ENCODE measurements at places on chromosomes 2 and 18.

- no peak for DNase-seq
Observed at GRCh38 chr2:108594982-108595464, 60.8 kb downstream of the LIMS1 start.

- no peak for DNase-seq
Observed at GRCh38 chr2:54429811-54430551, 26.1 kb upstream of the SPTBN1 start.

GRCh38 chr2:215138479-215138878 is at the start of gene ABCA12:
ABCA12 (minus strand) TSS chr2:215138626; CDS start chr2:215138208, 418 bp downstream.
- peak; percentile 25 for DNase-seq

- no peak for DNase-seq
Observed at GRCh38 chr2:41079011-41079410, 627.1 kb upstream of the SLC8A1 start.

- DNase-seq: no peak
Observed at GRCh38 chr2:15830937-15831549, 109.3 kb upstream of the MYCN start.

GRCh38 chr2:209383212-209383611 is 40.6 kb upstream of the MAP2 start:
- DNase-seq: no peak

DNA sequence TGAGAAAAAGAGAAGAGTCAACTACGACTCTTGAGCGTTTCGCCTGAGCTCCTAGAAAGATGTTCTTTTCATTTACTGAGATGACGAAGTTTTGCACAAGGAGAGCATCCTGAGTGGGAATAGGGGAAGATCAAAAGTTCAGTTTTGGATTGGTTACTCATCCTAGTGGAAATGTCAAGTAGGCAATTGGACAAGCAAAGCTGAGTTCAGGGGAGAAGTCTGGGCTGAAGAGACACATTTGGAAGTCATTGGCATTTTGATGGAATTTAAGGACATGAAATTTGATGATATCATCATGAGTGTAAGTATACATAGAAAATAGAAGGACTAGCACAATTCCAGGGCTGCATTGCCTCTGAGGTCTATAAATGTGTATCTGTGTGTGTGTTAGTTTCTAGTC is 416.6 kb downstream of the RAD51AP2 start:
- no peak for DNase-seq

DNA sequence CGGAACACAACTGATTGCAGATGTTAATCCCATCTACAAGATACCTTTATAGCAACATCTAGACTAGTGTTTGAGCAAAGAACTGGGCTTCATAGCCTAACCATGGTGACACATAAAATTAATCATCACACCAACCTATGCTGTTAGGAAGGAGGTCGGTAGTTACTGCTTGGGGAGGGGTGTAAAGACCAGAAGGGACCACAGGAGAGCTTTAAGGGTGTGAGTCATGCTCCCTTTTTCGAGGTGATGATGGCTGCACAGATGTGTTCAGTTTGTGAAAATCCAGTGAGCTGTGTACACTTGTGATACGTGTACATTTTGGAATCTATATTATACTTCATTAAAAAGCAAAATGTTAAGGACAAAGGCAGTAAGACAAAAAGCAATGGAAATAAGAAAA is 4.6 kb upstream of the SEH1L start:
- no peak for DNase-seq

GRCh38 chr2:48428449-48428848 is 101.5 kb upstream of the STON1 start:
- DNase-seq: no peak

DNA sequence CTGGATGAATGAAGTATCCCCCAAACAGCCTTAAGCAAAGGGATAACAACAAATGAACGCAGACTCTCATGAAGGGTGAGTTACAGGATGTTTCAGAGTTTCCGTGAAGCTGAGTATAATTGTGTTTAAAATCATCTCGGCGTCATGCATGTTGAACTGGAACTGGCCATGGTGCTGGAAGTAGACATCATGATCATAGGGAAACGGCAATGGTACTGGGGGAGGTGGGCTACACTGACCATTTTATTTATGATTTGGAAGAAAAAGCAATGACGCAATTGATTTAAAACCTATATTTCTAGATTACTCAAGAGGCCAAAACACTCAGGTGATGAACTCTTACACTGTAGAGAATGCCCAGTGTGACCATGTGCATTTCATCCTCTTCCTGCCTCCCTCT is 387.9 kb upstream of the MYT1L start:
- no peak for DNase-seq

DNA sequence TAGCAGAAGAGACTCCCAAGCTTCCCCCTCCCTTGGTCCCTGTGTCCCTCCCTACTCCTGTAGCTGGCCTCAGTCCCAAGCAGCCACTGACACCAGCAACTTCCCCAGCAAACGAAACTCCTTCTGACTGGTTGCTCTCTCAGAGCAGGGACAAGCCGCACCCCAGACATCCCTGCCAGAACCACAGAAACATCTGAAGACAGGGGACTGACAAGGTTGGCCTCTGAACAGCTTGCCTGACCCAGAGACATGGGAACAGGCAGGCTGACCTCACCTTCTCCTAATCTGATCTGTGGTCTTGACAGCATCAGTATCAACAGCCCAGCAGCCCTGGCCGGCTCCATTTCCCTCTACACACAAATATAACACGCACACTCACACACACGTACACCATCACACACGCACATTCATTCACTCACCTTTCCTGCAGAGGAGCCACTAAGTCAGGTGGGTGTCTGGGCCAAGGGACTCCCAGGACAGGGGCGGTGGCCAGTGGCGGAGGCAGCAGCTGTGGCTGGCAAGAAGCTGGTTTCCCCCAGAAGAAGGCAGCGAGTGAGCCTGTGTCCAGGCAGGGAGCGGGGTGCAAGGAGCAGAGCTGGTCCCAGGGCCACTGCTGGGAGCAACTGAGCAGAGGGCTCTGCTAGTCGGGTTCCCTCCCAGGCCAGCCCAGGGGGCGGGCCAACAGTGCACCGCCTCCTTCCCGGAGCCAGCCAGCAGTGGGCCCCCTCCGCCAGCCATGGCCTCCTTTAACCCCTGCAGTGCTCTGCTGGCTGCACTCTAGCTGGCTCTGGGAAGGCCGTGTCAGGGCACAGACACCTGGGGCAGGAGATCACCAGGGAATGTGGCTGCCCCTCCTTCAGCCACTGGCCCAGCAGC is 59.1 kb downstream of the TNS1 start:
- peak; percentile 44 for DNase-seq

DNA sequence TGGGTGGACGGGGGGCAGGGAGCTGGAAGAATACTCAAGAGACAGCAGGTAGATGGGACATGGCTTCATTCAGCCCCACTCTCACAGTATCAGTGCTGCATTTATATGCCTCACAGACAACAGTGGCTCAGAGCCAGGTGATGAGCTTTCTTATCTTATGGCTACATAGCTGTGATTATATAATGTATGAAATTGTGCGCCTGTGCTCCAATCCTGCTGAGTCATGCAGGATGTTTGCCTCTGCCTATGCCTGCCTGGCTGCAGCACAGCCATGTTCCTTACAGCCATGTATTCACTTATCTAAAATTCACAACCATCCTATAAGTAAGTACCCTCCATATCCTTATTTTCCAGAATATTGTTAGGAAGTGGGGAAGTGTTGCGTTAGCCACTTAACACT is 37.7 kb upstream of the RNF103 start:
- DNase-seq: no peak

GRCh38 chr2:70673041-70673647 is 94.9 kb downstream of the ADD2 start:
- peak; percentile 93 for DNase-seq

- DNase-seq: no peak
Observed at GRCh38 chr2:99808361-99809200, 318.8 kb upstream of the REV1 start.

DNA sequence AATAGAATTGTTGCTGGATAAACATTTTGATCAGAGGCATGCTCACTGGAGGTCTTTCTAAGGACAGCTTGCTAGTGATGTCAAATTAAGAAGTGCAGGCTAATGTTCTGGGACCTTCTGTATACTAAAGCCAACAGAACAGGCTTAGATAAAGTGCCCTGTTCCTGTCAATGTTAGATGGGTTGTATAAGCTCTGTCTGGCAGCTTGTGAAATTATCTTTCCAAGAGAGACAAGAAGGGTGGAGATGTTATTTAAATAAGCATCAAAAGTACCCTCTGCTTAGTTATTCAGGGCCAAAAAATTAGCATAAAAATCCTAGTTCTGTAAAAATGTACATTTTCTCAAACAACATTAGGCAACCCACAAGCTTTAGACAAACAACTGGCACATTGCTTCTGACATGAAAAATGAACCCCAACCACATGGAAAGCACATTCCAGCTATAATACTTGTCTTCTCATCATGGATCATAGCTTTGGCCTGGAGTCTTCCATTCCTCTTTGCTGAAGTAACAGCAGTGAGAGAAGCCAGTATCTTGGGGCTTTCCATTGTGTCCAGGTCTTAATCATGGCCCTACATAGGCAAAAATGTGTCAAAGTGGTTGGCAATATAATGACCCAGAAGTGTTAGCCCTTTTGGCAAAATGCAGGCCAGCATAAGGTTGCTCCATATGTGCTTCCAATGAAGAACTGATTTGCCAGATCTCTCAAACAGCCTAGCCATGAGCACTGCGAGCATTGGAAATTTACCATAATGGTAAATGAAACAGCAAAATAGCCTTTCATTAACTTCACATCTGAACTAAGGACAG is 478.1 kb upstream of the ZNF804A start:
- no peak for DNase-seq

DNA sequence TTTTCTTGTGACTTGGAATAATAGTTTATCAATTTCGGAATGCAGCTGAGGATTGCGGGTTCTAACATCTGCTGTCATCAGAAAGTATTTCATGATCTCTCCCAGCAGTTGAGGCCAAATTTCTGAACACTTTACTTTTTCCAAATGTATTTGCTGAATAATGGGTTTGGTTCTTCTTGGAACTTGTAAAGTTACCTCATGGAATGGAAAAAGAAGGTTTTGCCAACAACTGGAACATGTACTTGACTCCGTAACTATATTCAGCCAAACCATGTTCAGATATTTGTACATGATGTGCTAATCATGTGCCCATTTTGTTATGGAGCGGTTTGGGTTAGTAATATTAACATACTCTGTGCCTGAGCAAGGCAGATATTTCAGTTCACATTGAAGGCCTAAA is 119.6 kb downstream of the LCLAT1 start:
- no peak for DNase-seq

DNA sequence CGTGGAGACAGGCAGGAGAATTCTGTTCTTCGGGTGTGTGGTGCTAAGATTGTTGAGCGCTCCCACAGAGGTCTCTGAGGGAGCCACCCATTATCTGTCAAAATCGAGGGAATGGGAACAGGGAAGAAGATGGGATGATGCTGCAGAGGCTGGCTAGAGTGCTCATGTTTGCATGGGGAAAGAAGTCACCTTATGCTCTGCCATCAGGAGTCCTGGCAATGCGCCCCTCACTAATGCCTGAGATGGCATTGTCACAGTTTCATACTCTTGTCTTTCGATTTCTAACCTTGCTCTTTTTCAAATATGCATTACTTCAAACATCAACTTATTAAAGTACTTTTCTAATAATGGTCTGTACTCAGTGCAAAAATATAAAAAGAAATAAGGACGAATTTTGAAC is 463.3 kb upstream of the CELF4 start:
- no peak for DNase-seq

DNA sequence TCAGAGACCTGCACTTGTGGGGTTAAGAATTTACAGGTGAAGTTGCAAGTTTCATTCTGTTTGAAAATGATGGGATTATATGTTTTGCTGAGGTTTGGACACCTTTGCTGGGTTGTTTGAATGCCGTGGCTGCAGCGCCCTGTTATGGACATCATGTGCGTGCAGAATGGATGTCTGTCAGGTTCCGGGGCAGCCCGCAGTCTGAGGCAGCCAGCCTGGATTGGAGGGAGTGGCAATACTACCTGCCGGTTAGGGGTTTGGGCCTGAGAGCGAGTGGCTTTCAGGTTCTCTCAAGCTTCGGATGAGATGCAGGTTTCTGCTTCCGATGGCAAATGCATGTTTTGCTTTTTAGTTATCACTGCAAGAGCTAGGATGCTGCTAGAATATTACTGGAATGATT is 1.1 kb downstream of the CASP8 start:
- no peak for DNase-seq

GRCh38 chr2:3283206-3283605 is 94.4 kb downstream of the EIPR1 start:
- peak; percentile 44 for DNase-seq

GRCh38 chr2:62440281-62440946 is 65.6 kb downstream of the TMEM17 start:
- DNase-seq: no peak

DNA sequence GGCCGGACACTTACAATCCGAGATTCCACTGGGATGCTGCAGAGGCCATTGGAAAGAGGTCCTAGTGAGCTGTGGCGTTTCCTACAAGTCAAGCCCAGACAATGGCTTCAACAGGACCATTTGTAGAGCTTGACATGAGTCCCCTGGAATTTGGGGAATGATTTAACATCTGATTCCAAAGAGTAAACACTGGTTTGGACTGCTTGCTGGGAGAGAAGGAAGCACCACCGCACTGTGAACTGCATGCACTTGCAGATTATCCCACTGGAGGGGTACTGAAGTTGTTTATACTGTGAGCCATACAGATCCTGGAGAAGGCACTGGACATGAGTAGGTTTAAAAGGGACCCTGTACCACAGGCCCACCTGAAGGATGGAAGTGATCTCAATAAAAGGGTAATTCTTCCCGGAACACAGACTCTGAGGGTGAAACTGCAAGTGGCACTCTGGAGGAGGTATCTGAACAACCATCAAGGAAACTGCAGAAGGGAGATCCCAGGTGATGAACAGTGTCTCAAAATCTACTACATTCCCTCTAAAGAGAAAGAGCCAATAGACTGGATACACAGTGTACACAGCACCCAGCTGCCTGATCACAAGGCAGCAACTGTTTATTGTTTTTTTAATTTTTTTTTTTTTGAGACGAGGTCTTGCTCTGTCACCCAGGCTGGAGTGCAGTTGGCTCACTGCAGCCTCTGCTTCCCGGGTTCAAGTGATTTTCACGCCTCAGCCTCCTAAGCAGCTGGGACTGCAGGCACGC is 4.3 kb upstream of the RAB6C start:
- DNase-seq: no peak

DNA sequence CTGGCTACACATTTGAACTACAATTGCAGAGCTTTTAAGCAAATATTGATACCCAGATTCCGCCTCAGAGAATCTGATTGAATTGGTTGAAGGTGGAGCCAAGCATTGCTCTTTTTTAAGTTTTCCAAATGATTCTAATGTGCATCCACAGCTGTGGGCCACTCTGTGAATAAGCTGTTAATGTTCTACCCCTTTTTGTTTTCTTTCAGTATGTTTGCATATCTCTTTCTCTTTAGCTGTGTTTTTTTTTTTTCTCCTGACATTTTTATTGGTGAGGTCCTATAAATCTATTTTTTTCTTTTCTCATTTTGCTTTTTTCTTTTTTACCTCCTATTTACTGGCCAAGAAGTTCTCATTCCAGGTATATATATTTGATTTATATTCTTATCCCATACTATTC is 6.5 kb downstream of the SCN3A start:
- DNase-seq: no peak

Data from NCI-H2171 treated with DMSO at 0.1 percent for 48 hours (cell line).